Thyroid gland (tissue), 4 donors: ENCODE measurements at places on chromosomes 12 and 14.

DNA sequence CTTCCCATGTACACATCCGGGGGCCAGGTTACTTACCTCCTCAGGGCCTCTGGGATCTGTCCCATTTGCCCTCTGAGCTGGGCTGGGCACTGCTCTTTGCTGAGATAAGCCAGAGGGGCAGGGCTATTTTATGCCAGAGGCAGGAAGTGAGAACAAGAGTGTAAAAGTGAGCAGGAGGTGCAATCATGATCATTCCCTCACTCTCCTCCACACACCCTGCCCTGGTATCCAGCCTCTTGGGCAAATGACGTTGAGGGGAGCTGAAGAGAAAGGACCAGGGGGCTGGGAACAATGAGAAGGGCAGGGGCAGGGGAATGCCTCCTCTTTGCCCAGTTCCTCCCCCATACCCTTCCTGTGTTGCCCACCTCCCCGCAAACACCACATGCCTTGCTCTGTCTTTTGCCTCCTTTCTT is 4.2 kb downstream of the LPAR5 start:
- no peak for DNase-seq
- H3K27ac ChIP-seq, result no peak overlapping the region
- H3K27me3 ChIP-seq, result no peaks in the 10 kb centered on the region
- no peaks in the 10 kb centered on the region for H3K36me3 ChIP-seq
- H3K4me1 ChIP-seq, result no peaks in the 10 kb centered on the region

DNA sequence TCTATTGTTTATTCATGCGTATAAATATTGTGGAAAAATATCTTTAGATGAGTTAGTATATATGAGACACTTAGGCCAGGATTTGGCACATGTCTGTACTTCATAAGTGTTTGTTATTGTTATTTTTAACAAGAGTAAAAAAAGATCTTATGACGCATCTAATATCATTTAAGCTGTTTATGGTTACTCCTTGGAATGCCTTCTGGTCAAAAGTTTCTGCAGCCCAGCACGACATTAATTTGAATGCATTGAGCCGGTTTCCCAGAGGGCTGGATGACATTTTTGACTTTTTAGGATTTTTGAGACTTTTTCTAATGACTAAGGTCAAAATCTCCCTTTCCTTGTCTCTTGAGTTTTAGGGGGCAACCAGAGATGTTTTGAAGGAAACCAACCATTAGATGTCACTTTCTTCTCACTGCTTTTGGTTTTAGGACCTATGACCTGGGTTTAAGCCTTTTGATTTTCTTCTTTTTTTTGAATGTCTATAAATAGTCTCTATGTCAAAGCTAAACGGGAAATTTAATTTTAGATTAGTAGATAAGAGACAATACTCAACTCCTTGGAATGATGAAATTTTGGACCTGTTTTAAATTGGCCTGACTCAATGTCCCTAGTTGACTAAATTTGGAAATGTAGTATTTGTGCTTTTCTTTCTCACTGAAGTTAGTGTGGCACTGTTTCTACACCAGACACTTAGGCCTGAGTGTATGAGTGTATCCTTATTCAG is 215.5 kb downstream of the AEBP2 start:
- no peaks in the 10 kb centered on the region for H3K36me3 ChIP-seq
- peak overlapping the region; percentile 65 for H3K27ac ChIP-seq
- no peak for DNase-seq
- H3K27me3 ChIP-seq, result no peaks in the 10 kb centered on the region
- no peak overlapping the region for H3K4me3 ChIP-seq
- no peaks in the 10 kb centered on the region for H3K4me1 ChIP-seq

- peak overlapping the region; percentile 91 for H3K27ac ChIP-seq
- no peaks in the 10 kb centered on the region for H3K36me3 ChIP-seq
- DNase-seq, result peak; percentile 64
- no peaks in the 10 kb centered on the region for H3K27me3 ChIP-seq
- H3K4me1 ChIP-seq, result peaks cover 8% of the 10 kb centered on the region
Measured at GRCh38 chr12:76878099-76878898, 520 bp downstream of the CSRP2 start.

GRCh38 chr12:101110866-101111265 is 99.2 kb downstream of the SLC5A8 start:
- no peak overlapping the region for H3K4me3 ChIP-seq
- no peaks in the 10 kb centered on the region for H3K4me1 ChIP-seq
- H3K36me3 ChIP-seq, result no peaks in the 10 kb centered on the region
- no peaks in the 10 kb centered on the region for H3K27me3 ChIP-seq
- DNase-seq, result no peak
